ENCODE measurements at places on chromosomes 3 and 15.

DNA sequence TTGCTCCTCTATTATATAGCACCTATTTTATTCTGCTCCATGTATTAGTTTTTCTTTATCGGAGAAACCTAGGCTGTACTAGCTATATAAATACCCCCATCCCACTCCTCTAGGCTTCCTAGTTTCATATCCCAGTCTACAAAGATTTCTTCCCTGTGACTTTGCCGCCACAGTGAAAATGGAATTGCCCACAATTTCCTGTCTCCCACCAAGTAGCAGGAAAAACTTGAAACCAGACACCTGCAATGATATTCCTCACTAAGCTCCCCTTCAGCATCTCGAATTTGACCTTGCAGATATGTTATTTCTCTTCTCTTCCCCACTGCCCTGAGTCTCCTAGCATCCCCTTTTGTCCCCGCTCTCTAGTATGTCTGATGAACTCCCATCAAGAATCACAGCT lies 685.8 kb upstream of the CCDC54 start:
- DNase-seq = no peak

- no peak for DNase-seq
These were observed 20.4 kb upstream of the SHC4 start for GRCh38 chr15:48984021-48984710.

DNA sequence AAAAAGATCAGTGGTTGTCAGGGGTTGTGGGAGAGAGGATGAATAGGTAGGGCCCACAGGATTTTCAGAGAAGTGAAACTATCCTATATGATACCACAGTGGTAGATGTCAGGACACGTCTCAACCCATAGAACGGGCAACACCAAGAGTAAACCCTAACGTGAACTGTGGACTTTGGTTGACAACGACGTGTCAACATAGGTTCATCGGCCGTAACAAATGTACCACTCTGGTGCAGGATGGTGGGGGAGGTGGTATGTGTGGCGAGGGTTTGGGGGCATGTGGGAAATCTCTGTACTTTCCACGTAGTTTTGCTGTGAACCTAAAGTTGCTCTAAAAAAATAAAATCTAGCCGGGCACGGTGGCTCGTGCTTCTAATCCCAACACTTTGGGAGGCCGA lies 13.0 kb upstream of the PIGZ start:
- DNase-seq = no peak

DNA sequence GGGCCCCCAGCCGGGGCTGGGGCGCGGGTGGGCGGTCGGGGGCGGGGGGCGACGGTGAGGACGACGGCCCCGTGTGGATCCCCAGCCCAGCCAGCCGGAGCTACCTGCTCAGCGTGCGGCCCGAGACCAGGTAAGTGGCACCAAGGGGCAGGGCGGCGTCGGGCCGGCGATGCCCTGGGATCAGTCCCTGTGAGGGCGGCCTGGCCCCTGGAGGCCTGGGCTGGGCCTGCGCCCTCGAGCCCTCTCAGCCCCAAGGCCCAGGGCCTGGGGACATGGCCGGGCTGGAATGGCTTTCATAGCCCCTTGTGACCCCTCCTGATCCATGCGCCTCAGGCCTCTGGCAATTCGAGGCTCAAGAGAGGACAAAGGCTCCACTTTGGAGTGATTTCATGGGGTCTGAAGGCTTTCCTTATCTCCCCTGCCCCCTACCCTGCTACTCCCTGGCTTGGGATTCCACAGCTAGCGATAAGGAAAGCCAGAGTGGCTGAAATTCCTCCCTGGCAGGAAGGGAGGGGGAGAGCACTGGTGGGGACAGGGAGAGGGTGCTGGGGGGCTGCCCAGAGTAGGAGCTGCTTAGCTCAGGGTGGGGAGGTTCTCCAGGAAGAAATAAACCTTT lies 418 bp downstream of the ALPK3 start:
- DNase-seq = no peak

DNA sequence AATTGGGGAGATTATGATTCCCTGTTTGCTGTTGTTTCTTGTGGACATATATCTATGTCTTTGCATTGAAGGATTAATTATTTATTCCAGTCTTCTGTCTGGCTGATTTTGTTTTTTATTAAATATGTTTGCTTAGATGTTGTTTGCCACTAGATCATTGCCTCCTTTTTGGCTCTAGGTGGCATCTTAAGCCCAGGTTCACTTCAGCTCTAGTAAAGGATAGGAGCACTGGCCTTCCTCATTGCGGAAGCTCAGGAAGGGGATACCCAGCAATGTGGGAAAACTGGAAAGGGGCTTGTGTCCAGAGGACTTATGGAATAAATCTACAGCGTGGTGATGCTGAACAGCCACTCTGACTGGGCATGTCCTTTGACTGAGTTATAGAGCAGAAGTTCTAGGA lies 821.6 kb downstream of the PDCD6IP start:
- DNase-seq = no peak

GRCh38 chr15:101201411-101202174 lies 50.3 kb downstream of the CHSY1 start:
- DNase-seq = no peak

DNA sequence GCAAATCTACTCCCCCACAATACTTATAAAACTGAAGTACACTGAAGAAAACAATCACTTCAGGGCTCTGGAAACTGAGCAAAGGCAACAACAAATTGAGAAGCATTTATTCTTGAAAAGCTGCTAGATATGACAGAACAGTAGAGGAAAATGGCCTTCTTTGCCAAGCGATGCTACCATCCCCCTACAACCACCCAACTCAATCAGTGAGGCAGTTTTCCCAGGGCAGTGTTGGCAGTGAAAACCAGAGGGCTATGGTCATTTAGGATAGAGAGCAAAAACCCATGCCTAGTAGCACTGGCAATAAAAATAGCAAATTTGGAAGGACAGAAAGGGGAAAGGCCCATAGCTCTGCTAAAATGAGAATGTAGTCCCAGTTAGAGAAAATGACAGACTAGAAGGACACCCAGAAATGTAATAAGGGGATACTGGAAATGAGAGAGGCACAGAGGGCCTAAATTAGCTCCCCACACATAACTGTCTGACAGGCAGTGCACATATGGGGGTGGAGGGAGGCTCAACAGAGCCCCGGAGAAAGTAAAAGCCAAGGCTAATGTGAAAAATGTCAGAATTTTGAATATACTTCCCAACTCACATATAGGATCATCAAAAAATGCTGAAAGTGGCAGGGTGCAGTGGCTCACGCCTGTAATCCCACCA lies 143.5 kb downstream of the GSK3B start:
- no peak for DNase-seq

DNA sequence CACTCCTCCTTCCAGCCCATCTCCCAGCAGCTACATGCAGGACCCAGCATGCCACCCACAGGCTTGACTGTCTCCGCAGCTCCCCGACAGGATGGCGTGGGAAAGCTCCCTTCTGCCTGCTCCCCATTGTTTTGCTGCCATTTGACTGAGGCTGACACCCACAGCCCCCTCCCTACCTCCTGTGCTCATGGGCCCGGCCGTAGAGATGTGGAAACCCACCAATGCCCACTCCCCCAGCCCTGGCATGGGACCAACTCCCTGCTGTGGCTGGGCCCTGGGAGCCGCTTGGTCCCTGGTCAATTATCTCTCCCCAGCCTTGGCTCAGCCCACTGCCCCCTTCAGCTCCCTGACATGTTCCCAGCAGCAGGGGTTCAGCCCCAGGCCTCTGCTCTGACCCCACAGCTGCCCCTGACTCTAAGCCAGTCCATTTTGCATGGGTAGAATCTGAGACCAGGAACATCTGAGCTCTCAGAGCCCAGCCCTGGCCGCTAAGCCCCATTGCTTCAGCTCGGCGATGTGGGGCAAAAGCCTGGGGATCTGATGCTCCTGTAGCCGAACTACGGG lies 8.2 kb downstream of the C3orf22 start:
- no peak for DNase-seq

GRCh38 chr15:96332637-96333121 lies 2.2 kb downstream of the NR2F2 start:
- DNase-seq = no peak

DNA sequence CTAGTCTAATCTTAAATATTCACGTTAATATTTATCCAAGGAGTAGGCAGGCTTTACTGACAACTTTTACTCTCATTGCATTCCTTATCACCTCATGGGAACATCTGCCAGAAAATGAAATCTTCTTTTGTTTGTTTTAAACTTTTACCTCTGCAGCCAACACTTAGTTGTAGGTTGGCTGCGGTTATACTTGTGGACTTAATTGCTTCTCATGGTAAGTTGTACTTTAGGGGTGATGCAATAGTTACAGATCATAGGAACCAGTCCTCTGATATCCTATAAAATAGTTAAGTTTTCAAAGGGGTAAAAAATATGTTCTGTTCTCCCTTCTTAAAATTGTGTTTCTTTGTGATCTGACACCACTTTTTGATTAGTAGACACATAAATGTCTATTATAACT lies 321.9 kb downstream of the ZPLD1 start:
- DNase-seq = no peak

DNA sequence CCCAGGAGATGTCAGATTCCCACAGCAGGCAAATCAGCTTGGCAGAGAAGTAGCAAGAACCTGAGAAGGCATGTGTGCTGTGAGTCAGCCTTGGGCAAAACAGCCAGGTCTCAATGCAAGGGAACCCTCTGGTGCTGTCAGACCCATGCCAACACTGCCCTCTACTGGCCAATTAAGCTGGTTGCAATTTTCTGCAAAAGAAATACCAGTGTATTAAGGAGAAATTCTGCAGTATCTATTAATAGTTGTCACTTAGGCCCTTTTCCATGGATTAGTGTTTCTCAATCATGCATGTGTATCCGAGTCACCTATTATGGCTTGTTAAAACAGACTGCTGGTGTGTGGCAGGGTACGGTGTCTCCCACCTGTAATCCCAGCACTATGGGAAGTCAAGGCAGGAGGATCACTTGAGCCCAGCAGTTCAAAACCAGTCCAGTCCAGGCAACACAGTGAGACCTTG lies 26.2 kb downstream of the MAP4 start:
- peak; percentile 10 for DNase-seq

- DNase-seq = no peak
These were observed 82.2 kb downstream of the C3orf70 start for GRCh38 chr3:185070491-185071286.

- no peak for DNase-seq
These were observed 92.9 kb downstream of the THRB start for GRCh38 chr3:24401811-24402185.

- DNase-seq = no peak
These were observed 22.5 kb upstream of the SPTSSB start for GRCh38 chr3:161393803-161394202.

DNA sequence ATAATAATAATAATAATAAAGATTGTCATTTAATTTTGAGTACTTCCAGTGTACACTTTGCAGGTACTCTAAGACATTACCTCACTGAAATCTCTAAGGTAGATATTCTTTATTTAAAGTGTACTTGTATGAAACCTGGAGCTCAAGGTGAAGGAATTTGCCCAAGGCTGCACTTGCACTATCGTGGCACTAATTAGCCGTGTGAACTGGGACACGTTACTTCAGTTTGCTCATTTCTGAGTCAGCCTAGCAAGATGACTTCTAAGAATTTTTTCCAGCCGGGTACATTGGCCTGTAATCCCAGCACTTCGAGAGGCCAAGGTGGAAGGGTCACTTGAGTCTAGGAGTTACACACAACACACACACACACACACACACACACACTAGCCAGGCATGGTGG lies 33.5 kb downstream of the MLH1 start:
- DNase-seq = no peak

- DNase-seq = no peak
These were observed 56.1 kb upstream of the CPNE4 start for GRCh38 chr3:132090921-132091320.

DNA sequence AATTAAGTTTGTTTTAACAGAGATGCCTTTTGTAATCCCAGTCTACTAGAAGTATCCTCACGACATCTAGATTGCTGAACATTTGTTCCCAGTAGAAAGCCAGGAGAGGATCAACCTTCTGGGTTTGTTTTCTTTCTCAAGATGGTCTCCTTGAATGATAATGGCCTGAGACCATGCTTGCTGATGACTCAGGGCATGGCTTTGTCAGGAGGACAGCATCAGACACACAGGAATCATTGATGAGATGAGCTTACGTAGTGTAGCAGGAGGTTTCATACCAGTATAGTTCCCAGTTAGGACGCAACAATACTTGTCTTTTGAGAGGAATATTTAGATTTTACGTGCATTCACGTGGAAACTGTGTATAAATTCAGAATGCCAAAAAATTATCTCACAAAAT lies 38.6 kb downstream of the ATP1B3 start:
- no peak for DNase-seq

- no peak for DNase-seq
These were observed 23.4 kb upstream of the AQP9 start for GRCh38 chr15:58114812-58115211.

- DNase-seq = no peak
These were observed 95.8 kb upstream of the ADAMTSL3 start for GRCh38 chr15:83558146-83558545.

DNA sequence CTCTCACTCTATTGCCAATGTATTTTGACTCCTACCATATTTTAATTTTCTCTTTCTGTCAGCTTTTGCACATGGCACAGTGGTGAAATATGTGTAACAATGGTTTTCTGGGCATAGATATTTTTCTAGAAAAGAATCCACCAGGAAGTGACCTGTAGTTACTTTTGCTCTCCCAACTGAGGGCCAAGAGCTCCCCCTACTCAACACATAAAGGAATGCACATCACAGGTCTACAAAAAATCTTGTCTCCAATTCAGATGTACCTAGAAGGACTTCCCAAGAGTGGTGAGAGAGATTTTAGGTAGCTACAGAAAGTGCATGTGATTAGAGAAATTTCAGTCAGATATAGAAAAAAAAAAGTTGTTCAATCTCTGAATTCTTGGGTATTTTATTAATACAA lies 15.6 kb downstream of the CPA3 start:
- no peak for DNase-seq

- no peak for DNase-seq
These were observed 435.0 kb upstream of the ATP10A start for GRCh38 chr15:26298010-26298658.

GRCh38 chr3:134378384-134378783 lies 4.1 kb upstream of the AMOTL2 start:
- no peak for DNase-seq

GRCh38 chr15:81642451-81642990 lies 268.5 kb upstream of the TMC3 start:
- no peak for DNase-seq

- no peak for DNase-seq
These were observed 11.7 kb downstream of the TF start for GRCh38 chr3:133757701-133758567.
